ENCODE measurements at places on chromosomes 12 and 14.

DNA sequence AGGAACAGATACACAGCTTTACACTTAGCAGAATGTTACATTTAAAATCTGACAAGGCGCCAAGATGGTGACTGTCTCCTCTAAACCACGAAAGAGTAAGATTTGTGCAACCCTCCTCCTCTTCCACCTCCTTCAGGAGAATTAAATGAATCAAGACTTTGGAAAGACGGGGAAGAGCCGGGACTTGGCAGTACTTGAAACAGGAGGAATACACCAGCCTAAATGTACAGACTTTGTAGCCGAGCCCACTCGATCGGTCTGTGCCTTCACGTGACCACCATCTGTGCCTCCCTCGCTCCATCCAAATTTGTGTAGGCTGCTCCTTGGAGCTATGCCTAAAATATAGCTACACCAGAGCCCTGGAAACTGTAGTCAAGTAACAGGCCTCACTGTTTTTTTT, 38.3 kb downstream of the SSPN start:
- DNase-seq, result no peak

GRCh38 chr14:75821831-75822521, 159.8 kb downstream of the TGFB3 start:
- DNase-seq, result no peak

- no peak for DNase-seq
Measured at GRCh38 chr14:96148631-96149030, 56.0 kb upstream of the BDKRB2 start.

DNA sequence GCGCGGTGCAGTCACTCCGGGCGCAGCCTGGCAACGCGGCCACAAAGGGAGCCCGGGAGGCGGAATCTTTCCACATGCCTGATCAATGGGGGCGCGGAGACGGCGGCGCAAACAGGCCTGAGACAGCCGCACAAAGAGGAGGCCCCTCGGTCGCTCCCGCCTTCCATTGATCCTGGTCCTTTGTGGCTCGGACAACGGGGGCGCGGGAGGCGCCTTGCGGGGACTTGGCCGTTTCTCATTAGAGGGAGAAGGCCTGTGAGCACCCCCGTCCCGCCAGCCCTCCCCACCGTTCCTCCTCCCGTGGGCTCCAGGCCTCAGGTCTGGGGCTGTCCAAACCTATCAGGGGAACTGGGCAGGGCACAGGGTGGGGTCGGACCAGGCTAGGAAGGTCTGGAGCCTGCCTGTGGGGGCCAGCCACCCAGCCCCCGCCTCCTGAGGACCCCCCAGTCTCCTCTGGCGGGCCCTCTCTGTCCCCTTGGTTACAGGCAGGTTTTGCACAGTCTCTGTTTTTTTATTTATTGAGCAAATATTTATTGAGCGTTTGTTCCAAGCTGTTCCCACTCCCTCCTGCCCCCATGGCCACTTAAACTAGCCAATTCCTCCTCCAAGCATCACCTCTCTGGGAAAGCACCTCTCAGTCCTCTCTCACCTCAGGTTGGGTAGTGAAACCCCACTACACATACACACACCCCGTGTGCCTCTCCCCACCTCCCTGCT, 29.0 kb upstream of the MSI1 start:
- DNase-seq, result no peak

- no peak for DNase-seq
Measured at GRCh38 chr14:33914676-33915516, 36.0 kb downstream of the EGLN3 start.

DNA sequence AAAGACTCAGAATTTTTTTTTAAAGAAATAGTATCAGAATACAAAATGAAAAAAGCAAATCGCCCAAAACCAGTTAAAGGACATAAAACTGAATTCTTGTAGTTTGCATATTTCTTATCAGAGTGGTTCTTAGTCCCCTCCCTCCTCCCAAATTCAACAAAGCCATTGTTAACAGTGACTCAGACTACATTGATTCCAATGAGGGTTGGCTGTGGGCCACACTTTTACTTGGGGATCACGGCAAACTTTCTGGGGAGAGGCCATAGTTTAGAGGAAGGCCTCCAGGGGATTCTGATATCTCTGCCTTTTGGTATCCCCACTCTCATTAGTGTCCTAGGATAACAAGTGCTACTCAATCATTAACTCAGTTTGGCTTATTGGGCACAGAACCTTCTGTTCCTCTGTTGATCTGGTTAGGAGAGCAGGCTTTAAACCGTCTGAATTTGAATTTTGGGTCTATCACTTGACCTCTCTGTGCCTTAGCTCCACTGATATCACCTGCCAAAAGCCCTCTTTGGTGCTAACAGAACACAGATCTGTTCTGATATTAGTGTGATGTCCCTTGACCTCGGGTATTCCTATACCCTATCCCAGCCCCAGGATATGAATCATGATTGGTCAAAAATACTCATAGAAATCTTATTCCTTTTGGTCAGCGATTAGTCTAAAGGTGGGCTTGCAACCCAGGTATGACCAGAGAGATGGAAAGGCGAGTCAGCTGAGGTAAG, 45.2 kb upstream of the APPL2 start:
- no peak for DNase-seq

DNA sequence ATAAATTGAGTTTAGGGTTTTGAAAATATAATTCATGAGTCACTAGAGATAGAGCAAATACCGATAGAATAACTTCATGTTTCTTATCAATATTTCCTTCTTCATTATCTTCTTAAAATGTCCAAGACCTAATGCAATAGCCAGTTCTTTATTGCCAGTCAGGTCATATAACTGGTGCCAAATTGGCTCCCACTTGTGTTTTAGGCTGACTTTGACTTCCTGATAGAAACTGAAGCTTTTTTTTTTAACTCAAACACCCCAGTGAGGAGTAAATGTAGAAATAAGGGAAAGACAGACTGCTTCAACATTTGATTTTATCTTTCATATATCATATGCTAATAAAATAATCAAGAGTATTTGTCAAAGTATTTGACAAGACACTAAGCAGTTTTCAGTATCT, 80.7 kb downstream of the ARMH4 start:
- DNase-seq, result no peak

GRCh38 chr14:58060898-58061297, 91.1 kb downstream of the ARMH4 start:
- DNase-seq, result no peak

DNA sequence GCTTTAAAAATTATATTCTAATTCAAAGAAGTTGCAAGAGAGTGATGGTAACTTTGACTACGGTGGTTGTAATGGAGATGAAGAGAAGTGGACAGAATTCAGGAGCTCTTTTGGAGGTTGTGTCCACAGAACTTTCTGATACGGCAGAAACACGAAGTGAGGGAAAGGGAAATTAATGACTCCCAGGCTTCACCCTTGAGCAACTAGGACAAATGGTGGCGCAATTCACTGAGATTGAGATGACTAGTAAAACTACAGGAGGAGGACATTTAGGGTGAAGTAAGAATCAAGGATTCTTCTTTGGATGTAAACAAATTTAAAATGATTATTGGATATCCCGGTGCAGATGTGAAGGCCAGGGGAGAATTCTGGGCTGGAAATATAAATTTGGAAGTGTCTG, 212.6 kb downstream of the PTPRO start:
- DNase-seq, result no peak

- DNase-seq, result no peak
Measured at GRCh38 chr12:21562859-21563258, 36.8 kb downstream of the SPX start.

GRCh38 chr12:92866418-92866817, 62.7 kb downstream of the EEA1 start:
- no peak for DNase-seq

DNA sequence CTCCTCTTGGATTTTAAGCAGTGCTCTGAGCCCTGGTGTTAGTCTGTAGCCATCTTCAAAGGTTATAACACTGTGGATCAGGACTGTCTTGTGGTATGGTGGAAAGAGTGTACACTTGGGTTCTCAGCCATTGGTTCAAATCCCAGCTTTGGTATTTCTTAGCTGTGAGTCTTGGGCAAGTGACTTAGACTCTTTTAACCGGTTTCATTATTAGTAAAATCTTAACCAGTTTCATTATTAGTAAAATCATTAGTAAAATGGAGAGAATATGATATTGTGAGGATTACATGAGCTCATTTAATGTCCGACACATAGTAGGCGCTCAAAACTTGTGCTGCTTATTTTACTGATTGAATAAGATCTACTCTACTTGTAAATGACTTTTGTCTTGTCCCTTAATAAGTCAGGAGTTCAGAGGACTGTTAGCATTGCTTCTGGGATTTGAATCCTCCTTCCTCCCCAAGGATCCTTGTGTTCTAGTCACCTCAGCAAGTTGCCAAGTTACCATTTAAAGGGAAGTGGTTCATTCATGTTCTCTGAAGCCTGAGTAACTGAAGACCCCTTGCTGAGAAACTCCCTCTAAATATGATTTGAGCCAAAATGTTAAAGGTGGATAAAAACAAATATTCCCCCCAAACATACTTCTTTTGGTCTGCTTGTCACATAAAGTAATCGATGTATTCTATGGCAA, 12.4 kb downstream of the TTLL5 start:
- DNase-seq, result no peak

DNA sequence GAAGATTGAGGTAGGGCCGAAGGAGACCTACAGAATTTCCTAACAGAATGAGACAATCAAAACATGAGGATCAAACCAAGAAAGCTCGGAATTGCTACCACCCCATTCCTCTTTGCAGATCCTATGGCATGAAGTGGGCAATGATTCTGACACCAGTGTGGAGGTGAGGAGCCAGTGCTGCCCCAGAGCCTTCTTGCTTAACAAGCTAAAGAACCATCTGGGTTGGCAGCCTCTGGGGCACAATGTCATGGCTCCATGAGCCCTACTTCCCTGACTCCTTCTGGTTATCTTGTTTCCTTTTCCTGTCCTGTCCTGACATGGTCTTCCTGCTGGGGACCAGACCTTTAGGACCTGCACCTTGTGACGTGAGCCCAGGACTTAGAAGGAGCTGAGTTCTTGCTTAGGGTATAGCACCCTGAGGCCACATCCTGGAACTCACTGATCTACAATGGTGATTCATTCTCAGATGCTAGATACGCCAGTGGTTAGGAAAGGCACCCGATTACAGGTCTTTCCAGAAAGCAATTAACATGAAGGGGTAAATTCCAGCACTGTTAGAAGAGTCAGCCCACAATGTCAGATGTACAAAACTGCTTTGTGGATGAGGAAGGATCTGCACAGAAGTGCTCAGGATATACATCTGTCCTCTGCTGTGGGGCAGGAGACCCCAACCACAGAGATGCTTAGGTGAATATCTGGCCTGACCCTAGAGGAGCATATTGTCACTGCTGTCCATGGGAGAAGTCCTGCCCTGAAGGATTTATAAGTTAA, 324.2 kb downstream of the ZFP36L1 start:
- no peak for DNase-seq

DNA sequence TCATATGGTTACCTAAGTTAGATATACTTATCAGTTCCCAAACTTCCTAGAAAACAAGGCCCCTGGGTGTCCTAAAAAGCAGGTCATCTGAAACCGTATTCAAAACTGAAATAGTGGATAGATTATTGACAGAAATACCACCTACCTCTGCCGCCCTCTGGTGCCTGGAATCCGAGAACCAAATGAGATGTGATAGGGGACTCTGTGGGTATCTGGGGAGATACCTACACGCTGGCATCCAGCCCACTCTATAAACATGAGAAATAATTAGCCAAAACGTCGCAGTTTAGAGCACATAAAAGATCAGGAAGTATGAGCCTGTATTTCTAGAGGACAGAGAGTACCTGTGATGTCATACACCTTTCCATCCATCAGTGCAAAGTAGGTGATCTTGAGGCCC, 4.4 kb downstream of the ORMDL2 start:
- DNase-seq, result no peak

DNA sequence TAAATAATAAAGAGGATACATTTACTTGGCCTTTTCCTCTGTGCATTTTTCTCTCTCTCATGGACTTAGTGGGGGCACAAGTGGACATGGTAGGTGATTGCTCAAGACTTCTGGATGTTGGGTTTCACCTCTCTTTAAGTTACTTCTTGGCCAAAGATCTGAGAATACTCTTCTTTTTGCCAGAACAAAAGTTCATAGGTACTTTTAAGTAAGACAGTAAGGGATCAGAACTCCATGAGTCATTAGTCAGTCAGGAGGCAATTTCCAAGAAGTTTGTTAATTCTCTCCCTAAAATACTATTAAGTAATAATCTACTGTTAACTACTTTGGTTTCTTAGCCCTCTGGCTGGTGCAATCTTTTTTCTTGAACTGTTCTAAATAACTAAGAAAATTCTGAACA, 84.2 kb downstream of the GRIP1 start:
- DNase-seq, result no peak

DNA sequence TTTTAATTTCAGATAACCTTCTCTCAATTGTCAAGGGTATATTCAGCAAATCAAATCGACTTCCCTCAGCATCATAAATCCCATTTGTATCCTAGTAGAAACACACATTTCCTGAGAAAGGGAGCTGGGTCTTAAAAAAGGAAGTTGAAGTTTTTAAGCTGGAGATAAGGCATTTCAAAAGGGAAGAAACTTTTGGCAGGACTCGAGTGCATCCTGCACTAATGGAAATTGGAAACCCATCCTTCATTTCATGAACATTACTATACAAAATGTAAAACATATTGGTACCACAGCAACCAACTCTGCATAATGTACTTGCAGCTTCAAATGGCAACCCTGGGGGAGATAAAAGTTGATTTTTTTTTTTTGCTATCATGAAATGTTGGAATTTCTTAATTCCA, 23.7 kb upstream of the TMCC3 start:
- DNase-seq, result no peak

DNA sequence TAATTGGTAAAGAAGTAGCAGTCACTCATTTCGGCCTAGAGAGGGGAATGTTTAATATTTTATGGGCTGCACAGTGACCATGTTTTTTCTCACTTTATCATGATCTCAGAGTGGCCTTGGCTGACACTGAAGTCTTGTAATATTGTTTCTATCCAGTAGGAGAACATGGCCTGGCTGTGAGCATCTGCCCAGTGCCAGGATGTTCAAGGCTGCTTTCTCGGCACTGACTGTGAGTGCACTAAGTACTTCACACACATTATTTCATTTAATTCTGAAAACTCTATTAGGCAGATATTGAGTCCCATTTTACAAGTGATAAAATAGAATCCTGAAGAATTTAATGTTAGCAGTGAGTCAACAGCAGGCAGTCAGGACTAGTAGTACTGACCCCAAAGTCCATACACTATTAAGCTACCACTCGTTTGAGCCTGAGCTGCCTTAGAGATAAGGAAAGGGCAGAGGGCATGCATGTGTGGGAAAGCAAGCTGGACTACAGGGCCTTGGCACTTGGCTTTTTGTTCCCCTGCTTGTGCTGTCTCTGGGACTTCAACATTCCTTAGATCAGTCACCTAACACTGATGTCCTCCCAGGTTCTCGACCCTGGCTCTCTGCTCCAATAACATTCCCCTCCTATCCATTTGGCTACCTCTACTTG, 42.2 kb upstream of the APPL2 start:
- no peak for DNase-seq
